ENCODE measurements at places on chromosomes 5 and 9.

DNA sequence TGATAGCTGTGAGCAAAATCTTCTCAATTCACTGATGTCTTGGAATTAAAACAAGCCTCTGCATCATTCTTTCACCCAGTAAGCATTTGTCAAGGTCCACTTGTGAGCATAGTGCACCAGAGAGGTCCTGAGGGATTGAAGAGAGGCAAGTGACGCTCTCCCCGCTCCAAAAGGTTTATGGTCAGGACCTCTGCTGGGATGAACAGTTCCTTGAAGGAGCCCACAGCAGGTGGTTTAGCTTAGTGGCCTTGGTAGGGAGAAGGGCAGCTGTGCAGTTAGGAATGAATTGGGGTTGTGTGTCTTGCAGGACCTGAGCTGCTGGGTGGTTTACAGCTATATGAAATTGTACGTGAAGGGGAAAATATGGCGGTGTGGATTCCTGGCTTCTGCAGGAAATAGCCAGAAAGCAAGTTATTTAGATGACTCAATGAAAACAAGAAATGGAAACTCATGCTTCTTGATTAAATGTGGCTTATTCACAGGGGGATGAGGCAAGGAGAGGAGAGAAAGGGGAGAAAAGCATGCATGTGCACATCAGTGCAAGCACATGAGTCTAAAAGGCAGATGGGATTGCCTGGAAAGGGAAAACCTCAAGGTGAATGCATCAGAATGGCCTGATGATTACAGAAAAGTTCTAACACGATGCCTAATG lies 42.0 kb downstream of the SUB1 start:
- no peak for DNase-seq

- no peak for DNase-seq
Measured at GRCh38 chr5:115170134-115170928, 623 bp upstream of the TRIM36 start.

GRCh38 chr5:122880749-122881148 lies 35.3 kb downstream of the SNX24 start:
- DNase-seq = no peak

- DNase-seq = no peak
Measured at GRCh38 chr5:8471581-8471980, 602.6 kb downstream of the MTRR start.

- DNase-seq = no peak
Measured at GRCh38 chr5:37370550-37370863, 399 bp downstream of the NUP155 start.

DNA sequence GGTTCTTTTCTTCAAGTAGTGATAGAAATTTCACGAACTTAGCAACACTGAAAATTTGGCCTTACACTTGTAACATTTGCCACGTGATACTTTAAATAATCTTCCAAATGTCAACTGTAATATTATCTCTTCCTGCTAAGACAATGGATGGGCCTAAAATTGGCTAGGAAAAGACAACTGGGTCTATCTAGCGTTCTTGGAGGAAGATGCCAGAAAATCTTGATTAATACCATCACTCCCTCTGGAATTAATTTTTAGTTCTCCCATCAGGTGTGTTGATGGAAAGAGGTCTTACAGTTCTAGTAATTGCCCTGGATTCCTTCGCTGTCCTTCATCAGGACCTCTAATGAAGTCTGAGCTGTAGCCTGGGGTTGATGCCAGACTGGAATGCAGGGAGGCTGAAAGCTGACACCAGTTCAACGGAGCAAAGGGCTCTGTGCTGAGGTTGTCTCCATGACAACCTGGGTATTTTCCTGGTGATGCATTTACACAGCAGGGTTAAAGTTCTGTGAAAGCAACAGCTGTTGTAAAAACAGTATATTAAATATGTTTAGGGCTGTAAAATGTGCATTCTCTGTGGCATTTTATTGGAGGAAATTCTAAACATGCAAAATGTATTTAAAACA lies 92.3 kb downstream of the GAS1 start:
- no peak for DNase-seq

GRCh38 chr5:74625742-74626241 lies 14.7 kb downstream of the ENC1 start:
- DNase-seq = no peak

- no peak for DNase-seq
Measured at GRCh38 chr9:114034661-114035062, 43.4 kb downstream of the AMBP start.

DNA sequence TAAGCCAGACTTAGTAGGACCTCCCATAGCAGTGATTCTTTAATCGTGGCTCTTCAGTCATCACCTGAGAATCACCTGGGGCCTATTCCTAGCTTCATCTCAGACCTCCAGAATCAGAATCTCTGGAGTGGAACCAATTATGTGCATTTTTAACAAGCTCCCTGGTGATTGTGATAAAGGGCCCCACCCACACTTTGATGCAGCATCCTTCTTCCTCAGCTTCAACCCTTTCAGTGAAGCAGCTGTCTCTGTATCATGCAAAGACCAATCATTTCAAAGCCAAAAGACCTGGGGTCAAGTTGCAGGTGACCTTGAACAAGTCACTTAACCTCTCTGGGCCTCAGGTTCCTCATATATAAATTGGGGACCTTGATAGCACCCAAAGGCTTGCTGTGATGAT lies 17.1 kb downstream of the FBXO10 start:
- DNase-seq = no peak

GRCh38 chr5:17282283-17283120 lies 65.1 kb downstream of the BASP1 start:
- DNase-seq = no peak

DNA sequence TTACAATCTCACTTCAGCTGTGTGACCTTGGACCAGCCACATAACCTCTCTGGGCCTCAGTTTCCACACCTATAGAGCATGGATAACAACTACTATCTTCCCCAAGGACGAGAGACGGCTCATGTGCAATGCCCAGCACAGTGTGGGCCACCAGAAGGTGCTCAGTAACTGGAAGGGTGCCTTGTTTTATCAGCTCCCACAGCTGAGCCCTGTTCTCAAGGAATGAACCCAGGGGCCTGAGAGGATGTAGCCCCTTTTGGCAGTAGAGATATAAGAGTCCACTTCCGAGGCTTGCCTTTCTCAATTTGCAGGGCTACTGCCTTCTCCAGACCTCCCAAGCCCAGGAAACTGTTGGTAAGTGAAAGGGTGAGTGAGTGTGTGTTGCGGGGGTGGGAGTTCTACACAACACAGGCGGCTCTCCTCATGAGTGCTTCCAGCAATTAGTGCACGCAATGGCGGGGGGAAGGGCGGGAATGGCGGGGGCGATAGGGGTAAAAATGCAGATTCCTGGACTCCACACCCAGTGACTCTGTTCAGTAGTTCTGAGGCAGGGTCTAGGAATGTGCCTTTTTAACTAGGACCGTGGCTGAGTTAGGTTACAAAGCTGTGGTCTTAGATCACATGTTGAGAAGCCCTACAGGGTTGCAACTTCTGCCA lies 185.1 kb downstream of the FSTL4 start:
- no peak for DNase-seq

DNA sequence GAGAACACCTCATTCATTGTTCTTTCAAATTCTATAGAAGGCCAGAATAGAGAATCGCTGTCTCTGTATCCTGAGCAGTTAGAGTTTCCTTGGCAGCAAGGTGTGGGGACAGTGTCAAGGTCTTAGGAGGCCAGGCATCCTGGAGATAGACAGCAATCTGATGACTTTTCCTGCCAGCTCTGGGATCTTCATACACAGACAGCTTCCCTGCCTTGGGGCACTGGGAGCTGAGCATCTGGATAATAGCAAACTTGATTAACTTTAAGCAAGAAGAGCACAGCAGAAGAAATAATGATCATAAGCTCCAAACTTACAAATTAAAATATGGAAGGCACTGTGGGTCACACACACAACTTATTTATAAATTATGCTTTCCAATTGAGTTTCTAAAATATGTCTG lies 86.1 kb upstream of the STK32A start:
- DNase-seq = no peak

DNA sequence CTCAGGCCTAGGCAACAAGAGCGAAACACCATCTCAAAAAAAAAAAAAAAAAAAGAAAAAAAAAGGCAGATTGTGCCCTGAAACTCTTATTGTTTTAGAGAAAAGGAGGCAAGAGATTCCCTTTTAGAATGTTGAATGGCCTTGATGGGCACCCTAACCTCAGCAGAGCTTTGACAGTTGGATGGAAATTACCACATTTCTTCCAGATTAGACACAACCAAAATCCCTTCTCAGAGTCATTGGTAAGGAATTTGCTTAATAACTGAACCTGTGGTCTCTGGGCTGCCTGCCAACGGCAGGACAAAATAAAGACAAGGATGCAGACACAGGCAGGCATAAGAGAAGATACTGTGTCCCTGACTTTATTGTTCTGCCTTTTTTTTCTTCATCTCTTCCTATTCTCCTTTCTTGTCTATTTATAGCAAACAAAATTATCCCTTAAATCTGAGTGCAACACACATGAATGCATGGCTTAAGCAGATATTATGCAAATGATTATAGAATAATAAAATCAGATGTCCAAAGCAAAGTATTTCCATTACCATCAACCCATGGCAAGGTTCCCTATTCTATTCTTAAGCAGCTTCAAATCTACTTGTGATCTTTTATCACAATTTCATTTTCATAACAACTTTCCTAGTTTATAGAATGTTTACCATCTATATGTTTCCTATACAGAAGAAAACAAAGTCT lies 37.3 kb upstream of the TRIO start:
- DNase-seq = no peak

- no peak for DNase-seq
Measured at GRCh38 chr9:6997330-6997729, 239.6 kb downstream of the KDM4C start.

DNA sequence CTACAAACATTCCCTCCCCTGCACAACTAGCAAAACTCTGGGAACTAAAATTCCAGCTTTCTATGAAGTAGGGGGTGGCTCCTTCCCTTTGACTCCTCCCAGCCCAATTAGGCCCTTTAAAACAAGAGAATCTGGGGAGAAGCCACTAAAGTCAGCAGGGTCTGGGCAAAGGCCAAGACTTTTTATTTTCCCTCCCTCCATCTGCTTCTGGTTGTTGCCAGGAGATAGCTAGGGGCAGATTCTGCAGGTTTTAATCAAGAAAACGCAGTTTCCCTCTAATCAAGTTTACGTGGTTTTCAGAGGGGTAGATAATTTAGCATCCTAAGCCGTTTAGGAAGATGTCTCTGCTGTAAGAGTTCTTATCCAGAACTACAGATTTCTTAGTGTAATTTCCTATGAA lies 114.5 kb upstream of the CDH6 start:
- DNase-seq = no peak

DNA sequence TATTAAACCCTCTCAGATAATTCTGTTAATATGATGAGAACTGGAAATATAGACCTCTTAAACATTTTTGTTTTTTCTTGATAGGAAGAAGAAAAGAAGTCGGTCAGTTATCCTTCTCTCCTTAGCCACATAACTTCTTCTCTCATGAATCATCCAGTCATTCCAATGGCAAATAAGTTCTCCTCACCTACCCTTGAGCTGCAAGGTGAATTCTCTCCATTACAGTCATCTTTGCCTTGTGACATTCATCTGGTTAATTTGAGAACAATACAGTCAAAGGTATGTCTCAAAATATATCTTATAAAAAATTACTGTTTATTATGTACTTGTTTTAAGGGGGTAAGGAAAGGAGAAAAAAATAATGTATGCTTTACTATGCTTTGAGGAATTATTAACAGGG lies 165.3 kb downstream of the MAN2A1 start:
- no peak for DNase-seq

- DNase-seq = peak; percentile 81
Measured at GRCh38 chr9:137028263-137029057, 423 bp upstream of the ABCA2 start.

DNA sequence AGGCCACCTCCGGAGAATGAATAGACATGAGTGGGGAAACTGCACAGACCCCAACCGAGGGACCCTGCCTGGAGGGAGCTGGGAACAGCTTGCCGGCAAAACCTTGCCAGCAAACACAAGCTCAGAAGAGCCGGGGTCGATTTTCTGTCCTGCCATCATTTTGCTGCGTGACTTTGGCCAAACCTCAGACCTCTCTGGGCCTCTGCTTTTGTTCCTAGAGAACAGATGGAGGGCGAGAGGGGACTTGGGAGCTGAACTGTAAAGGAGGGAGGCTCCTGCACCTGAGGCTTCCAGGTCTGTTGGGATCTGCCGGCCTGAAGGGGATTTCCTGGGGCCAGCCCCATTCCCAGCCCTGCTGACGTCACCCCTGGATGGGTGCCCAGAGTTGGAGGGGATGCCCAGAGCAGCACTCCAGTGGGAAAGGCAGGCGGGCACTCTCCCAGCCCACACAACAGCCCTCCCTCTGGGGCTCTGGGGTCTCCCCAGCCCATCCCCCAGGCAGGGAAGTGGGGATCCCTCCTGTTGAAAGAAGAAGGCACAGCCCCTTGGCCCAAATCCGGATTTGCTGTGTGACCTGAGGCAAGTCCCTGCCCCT lies 40.4 kb upstream of the SYNPO start:
- no peak for DNase-seq

- no peak for DNase-seq
Measured at GRCh38 chr5:135232958-135233357, 166.1 kb downstream of the MACROH2A1 start.

DNA sequence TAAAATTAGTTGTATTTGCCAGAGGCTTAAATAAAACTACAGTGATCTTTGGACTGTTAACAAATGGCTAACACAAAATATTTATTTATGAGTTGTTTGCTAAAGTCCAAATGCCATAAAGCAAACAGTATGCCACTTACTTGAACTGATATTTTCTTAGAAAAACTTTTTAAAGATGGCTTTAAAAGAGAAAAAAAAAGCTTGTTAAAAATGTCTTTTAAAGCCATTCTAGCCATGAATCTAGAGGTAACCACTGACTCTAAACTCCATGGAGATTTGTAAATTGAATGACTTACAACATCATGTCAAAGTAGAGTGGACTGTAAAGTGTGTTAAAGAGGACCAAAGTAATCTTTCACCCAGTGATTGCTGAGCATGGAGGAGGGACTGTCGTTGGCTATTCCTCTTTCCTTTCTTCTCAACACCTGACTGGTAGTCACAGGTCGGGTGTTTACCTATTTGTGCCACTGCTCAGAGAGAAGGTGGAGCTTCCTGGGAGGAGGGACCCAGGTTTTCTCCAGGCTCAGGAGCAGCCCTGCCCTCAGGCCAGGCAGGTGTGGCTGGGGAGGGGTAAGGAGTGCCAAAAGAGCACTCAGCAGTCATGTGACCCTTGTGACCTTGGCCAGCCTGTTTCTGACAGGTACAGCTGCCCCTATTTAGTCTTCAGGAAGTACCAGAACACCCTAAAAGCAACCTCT lies 69.1 kb upstream of the TJP2 start:
- no peak for DNase-seq

DNA sequence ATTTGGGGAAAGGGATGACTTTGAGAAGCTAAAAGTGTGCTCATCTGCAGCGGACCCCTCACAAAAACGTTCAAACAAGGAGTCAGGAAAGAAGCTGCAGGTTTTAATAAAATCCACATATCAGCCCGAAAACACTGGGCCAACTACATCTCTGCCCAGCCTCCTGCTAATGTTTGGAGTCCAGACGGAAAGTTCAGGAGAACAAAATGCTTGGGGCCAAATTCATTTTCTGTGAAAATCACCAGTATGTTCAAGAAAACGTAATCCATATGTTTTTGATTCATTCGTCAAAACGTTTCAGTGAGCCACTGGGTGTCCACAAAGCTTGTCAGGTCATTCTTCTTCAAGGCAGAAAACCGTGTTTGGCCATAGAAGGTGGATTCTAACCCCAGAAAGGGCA lies 87.5 kb upstream of the GAS1 start:
- DNase-seq = no peak

- no peak for DNase-seq
Measured at GRCh38 chr9:10697044-10697443, 84.2 kb upstream of the PTPRD start.

Data from HL-60 (cell line).